Activated T-helper 2 cell treated with anti-CD3 and anti-CD28 coated beads, Interferon-gamma antibody, Interleukin-2, Interleukin-4, amounts not matched to agents 10 μg/mL and 5 μg/mL and 100 μg/mL, durations not matched to agents 14 hours and 24 hours and 36 hours (primary cell): ENCODE measurements at places on chromosomes 2 and 18. TPM values are rescaled to one million over a fixed set of nuclear protein-coding genes. Genes with fewer than 3 reads are reported as not detected.
A peak's percentile ranks its signal among the peaks of the same experiment; 100 is the strongest.

Gene STARD6
- not detected in 2 replicates for total RNA-seq

GRCh38 chr2:193695367-193695766, 1500.6 kb upstream of the TMEFF2 start:
- no peak overlapping the region for H3K27ac ChIP-seq
- H3K4me3 ChIP-seq: no peak overlapping the region
- H3K27me3 ChIP-seq: no peaks in the 10 kb centered on the region
- H3K36me3 ChIP-seq: no peaks in the 10 kb centered on the region
- no peak for DNase-seq
- no peaks in the 10 kb centered on the region for H3K4me1 ChIP-seq

Gene ZSCAN30
- 15.5 and 19.9 TPM in 2 replicates for total RNA-seq

- H3K36me3 ChIP-seq: no peaks in the 10 kb centered on the region
- no peak overlapping the region for H3K4me3 ChIP-seq
- DNase-seq: no peak
- H3K27ac ChIP-seq: no peak overlapping the region
Observed at GRCh38 chr2:165563468-165564225, 94.1 kb downstream of the CSRNP3 start.

Gene PARD3B
- total RNA-seq: 0.09 and 0.39 TPM in 2 replicates

Gene SALL3
- not detected in 2 replicates for total RNA-seq

Gene TMEM178A
- total RNA-seq: 0.23 and 0.32 TPM in 2 replicates

- peaks cover 24% of the 10 kb centered on the region for H3K4me1 ChIP-seq
- no peaks in the 10 kb centered on the region for H3K27me3 ChIP-seq
- no peak overlapping the region for H3K4me3 ChIP-seq
- H3K36me3 ChIP-seq: peaks cover 20% of the 10 kb centered on the region
- H3K27ac ChIP-seq: no peak overlapping the region
Observed at GRCh38 chr2:143422681-143423080, 293.5 kb downstream of the ARHGAP15 start.

DNA sequence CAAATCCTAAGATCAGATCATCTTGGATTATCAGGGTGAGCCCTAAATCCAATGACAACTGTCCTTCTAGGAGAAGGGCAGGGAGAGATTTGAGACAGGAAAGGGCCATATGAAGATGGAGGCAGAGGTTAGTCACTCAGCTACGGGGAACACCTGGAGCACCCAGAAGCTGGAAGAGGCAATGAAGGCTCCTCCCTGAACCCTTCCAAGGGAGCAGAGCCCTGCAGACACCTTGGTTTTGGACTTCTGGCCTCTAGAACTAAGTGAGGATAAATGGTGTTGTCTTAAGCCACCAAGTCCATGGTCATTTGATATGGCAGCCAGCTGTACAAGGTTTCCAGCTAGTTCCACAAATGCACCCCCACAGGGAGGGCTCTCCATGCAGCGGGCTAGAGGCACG, 6.9 kb upstream of the PTPN2 start:
- no peak overlapping the region for H3K4me3 ChIP-seq
- H3K36me3 ChIP-seq: peaks cover 6% of the 10 kb centered on the region
- peaks cover 9% of the 10 kb centered on the region for H3K27me3 ChIP-seq
- DNase-seq: no peak

DNA sequence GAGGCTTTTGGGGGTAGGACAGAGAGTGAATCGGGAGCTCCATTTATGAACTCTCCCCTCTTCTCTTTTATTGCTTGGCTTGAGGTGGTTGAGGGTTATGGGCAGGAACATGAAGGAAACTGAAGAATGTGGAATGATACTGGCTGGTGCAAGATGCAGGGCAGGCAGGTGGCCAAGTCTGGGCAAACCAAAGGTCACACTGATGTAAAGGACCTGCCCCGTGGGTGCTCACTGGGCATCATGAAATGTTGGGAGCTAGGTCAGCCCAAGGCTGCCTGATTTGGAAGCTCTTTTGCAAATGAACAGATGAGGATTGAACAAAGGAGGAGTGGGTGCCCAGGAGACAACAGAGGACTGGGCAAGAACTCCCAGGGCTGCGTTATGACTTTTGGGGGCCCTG, 328.9 kb downstream of the CLIP4 start:
- no peaks in the 10 kb centered on the region for H3K36me3 ChIP-seq
- H3K4me3 ChIP-seq: no peak overlapping the region
- no peaks in the 10 kb centered on the region for H3K4me1 ChIP-seq

Gene CPLX4
- total RNA-seq: not detected in 2 replicates

Gene KCNF1
- not detected in 2 replicates for total RNA-seq

GRCh38 chr18:45201489-45201888, 413.8 kb upstream of the SLC14A2 start:
- no peak overlapping the region for H3K27ac ChIP-seq
- H3K27me3 ChIP-seq: peaks cover 9% of the 10 kb centered on the region
- H3K4me3 ChIP-seq: no peak overlapping the region
- H3K36me3 ChIP-seq: no peaks in the 10 kb centered on the region
- DNase-seq: no peak

GRCh38 chr2:33212151-33212550, 264.3 kb upstream of the RASGRP3 start:
- no peaks in the 10 kb centered on the region for H3K36me3 ChIP-seq
- peaks cover 10% of the 10 kb centered on the region for H3K4me1 ChIP-seq
- H3K27ac ChIP-seq: no peak overlapping the region
- H3K27me3 ChIP-seq: peaks cover 6% of the 10 kb centered on the region

Gene POTEJ
- total RNA-seq: not detected in 2 replicates

- H3K27ac ChIP-seq: no peak overlapping the region
- no peak overlapping the region for H3K4me3 ChIP-seq
- no peaks in the 10 kb centered on the region for H3K4me1 ChIP-seq
- DNase-seq: no peak
- H3K36me3 ChIP-seq: no peaks in the 10 kb centered on the region
Observed at GRCh38 chr2:75453384-75454240, 107.1 kb downstream of the EVA1A start.

Gene B4GALT6
- total RNA-seq: 4.2 and 4.3 TPM in 2 replicates

Gene ITGA6
- 0.11 and 0.25 TPM in 2 replicates for total RNA-seq

GRCh38 chr2:130896813-130897212, 60.1 kb downstream of the ARHGEF4 start:
- H3K4me1 ChIP-seq: no peaks in the 10 kb centered on the region
- no peak overlapping the region for H3K27ac ChIP-seq
- no peaks in the 10 kb centered on the region for H3K36me3 ChIP-seq

DNA sequence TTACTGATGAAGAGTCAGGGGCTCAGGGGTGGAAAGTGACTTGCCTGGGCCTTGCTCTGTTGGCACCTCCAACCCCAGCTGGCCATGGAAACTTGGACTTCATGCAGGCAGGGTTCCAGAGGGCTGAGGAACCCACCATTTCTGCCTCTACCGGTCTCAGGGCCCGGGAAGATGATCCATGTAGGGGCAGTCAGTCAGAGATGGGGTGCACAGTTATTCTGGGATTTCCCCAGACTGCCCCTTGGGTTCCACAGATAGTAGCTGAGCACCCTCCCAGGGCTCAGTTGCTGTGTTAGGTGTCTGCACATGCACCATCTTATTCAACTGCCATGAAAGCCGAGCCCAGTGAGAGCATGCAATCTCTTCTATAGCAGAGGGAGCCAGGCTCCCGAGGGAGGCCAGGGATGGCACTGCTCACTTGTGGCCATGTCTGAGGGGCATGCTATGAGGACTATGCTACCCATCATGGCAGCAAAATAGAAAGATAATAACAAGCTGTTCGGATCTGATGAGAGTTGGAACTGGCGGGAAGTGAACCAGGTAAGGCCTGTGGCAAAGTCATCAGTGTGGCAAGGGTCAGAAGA, 37.3 kb downstream of the RHOB start:
- H3K4me3 ChIP-seq: no peak overlapping the region
- peaks cover 3% of the 10 kb centered on the region for H3K27me3 ChIP-seq
- no peaks in the 10 kb centered on the region for H3K4me1 ChIP-seq
- DNase-seq: no peak

GRCh38 chr2:105297216-105297615, 32.3 kb downstream of the TGFBRAP1 start:
- no peak overlapping the region for H3K27ac ChIP-seq
- no peak overlapping the region for H3K4me3 ChIP-seq
- H3K27me3 ChIP-seq: no peaks in the 10 kb centered on the region
- peaks cover 50% of the 10 kb centered on the region for H3K36me3 ChIP-seq
- H3K4me1 ChIP-seq: peaks cover 9% of the 10 kb centered on the region
- no peak for DNase-seq

GRCh38 chr2:176978921-176979320, 233.7 kb upstream of the HNRNPA3 start:
- no peak overlapping the region for H3K27ac ChIP-seq
- H3K27me3 ChIP-seq: peaks cover 43% of the 10 kb centered on the region
- H3K36me3 ChIP-seq: no peaks in the 10 kb centered on the region
- H3K4me3 ChIP-seq: no peak overlapping the region
- no peak for DNase-seq

Gene CDCA7
- 128 and 129 TPM in 2 replicates for total RNA-seq

Gene EFEMP1
- not detected in 2 replicates for total RNA-seq

- H3K36me3 ChIP-seq: no peaks in the 10 kb centered on the region
- DNase-seq: no peak
- H3K27me3 ChIP-seq: peaks cover 2% of the 10 kb centered on the region
- no peak overlapping the region for H3K27ac ChIP-seq
Observed at GRCh38 chr18:10142056-10142455, 228.2 kb downstream of the VAPA start.

- H3K4me3 ChIP-seq: no peak overlapping the region
- no peak overlapping the region for H3K27ac ChIP-seq
- H3K4me1 ChIP-seq: peaks cover 59% of the 10 kb centered on the region
- H3K36me3 ChIP-seq: peaks cover 48% of the 10 kb centered on the region
Observed at GRCh38 chr2:25819597-25820039, 58.7 kb downstream of the ASXL2 start.

DNA sequence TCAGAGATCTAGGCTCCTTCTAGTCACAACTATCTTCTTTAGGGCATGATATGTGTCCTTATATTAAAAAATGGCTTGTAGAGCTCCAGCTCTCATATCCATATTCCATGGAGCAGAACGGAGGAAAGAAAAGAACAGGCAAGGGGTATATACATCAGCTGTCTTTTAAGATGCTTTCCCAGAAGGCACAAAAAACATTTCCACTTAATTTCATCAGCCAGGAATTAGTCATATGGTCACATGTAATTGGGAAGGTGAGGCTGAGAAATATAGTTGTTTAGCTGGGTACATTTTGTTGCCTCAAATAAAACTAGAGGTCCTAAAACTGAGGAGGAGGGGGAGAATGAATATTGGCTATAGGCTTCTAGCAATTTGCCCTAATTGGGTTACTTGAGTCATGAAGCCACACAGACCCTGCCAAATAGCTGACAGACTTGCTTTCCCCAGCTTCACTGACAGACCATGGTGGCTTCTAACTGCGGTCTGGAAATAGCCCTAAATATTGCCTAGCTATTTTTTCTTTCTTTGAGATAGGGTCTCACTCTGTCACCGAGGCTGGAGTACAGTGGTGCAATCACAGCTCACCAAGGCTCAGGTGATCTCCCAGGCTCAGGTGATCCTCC, 20.0 kb downstream of the MAIP1 start:
- H3K36me3 ChIP-seq: peaks cover 9% of the 10 kb centered on the region
- H3K4me3 ChIP-seq: no peak overlapping the region
- no peak overlapping the region for H3K27ac ChIP-seq

Gene CNDP1
- total RNA-seq: 0.09 TPM in 2 replicates

Gene RTN4
- total RNA-seq: 91.2 and 93.3 TPM in 2 replicates

- H3K27ac ChIP-seq: peak overlapping the region; percentile 63
- H3K4me3 ChIP-seq: peak overlapping the region; percentile 46
- peaks cover 63% of the 10 kb centered on the region for H3K4me1 ChIP-seq
- H3K36me3 ChIP-seq: peaks cover 44% of the 10 kb centered on the region
- H3K27me3 ChIP-seq: no peaks in the 10 kb centered on the region
- DNase-seq: no peak
Observed at GRCh38 chr2:74849228-74849892, 15.4 kb downstream of the HK2 start.

DNA sequence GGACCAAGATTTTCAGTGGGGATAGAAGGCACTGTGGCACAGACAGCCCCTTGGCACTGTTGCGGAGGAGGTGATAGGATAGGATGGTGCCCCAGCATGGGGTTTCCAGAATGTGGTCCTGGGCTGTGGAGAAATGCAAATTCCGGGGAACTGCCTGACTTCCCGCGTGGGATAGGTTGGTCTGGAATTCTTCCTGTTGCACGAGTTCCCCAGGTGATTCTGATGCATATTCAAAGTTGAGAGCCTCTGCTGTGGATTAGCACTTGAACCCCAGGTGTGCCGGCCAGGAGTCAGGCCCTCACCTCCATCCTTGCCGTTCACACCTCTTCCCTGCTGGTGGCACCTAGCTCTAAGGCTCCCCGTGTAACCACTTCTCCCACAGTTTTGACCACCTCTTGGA, 15.5 kb downstream of the NCK2 start:
- no peaks in the 10 kb centered on the region for H3K27me3 ChIP-seq
- DNase-seq: no peak
- H3K4me1 ChIP-seq: peaks cover 79% of the 10 kb centered on the region
- H3K36me3 ChIP-seq: peaks cover 58% of the 10 kb centered on the region
- peak overlapping the region; percentile 78 for H3K27ac ChIP-seq

Gene LAMA3
- 0.05 TPM in 1 of 2 replicates, not detected in the other for total RNA-seq

Gene OTOF
- total RNA-seq: 9.8 and 12.3 TPM in 2 replicates

DNA sequence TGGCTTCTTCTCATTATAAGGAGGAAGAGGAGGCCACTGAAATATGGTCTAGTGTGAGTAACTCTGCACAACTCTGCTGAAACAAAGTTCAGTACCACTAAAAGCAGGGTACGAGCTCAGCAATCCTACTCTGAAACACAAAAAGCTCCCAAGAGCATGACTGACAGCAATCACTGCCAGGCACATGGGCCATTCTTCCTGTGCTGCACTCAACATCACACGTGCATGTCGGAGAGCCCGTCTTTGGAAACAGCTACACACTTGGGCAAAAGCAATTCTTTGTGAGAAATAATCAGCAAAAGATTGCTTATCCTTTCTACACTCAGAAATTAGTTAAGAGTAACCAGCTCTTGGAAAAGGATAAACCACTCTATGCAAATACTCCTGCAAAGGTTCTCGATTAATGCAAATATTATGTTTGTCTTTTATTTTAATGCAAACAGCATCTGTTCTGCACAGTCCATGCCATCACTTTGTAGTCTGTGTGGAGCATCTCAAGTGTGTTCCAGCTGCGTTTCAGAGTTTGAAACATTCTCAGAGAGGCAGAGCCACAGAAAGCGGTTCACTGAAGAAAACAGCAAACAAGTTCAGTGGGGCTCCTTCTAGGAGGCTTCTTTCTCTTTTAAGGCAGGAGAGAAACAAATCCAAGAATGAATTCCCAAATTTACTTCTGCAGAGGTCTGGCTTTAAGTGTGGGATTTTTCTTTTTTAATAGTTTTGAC, 145.0 kb downstream of the HDAC4 start:
- H3K36me3 ChIP-seq: peaks cover 53% of the 10 kb centered on the region
- H3K27ac ChIP-seq: no peak overlapping the region
- no peaks in the 10 kb centered on the region for H3K27me3 ChIP-seq
- DNase-seq: no peak
- H3K4me3 ChIP-seq: no peak overlapping the region

DNA sequence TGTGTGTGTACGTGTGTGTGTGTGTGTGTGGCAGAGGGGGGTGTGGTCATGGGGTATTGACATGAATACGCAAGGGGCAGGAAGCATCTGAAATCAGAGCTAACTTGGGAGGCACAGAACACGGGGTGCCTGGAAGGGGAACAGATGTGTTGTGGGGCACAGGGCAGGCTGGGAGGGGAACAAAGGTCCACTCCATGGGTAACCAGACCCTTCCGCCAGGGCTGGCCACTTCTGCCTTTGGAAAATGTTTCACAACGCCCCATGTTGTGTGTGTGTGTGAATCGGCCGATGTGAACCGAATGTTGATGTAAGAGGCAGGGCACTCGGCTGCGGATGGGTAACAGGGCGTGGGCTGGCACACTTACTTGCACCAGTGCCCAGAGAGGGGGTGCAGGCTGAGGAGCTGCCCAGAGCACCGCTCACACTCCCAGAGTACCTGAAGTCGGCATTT, at the start of gene SLC11A1:
Gene SLC11A1 (plus strand): TSS at position 358 of the 451 bp plus-strand sequence. CDS start 96 bp downstream, outside the sequence.
- H3K4me3 ChIP-seq: no peak within 1 kb of the TSS
- no peaks in the 10 kb centered on the region for H3K4me1 ChIP-seq
- peaks cover 16% of the 10 kb centered on the region for H3K27me3 ChIP-seq
- no peak for DNase-seq
- H3K36me3 ChIP-seq: no peaks in the 10 kb centered on the region
- no peak within 1 kb of the TSS for H3K27ac ChIP-seq

Gene SLC5A7
- total RNA-seq: not detected in 2 replicates

Gene NXPH2
- not detected in 2 replicates for total RNA-seq
